ENCODE measurements at places on chromosomes 12 and 14.

DNA sequence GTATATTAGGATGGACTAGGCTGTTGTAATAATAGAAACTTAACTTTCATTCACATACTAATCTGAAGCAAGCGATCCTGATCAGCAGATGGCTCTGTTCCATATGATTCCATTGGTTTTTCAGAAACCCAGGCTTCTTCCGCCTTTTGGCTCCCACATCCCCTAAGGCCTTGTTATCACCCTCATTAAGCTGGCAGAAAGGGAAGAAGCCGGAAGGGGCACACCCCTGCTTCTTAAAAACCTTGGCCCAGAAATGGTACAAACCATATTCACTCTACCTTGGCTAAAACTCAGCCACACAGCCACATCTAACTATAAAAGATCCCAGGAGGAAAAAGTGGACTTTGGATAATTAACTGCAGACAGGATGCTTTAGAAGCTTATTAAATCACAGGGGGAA, 329.2 kb downstream of the PCNX1 start:
- DNase-seq: no peak

- no peak for DNase-seq
These were observed 11.0 kb upstream of the AEBP2 start for GRCh38 chr12:19428246-19428645.

DNA sequence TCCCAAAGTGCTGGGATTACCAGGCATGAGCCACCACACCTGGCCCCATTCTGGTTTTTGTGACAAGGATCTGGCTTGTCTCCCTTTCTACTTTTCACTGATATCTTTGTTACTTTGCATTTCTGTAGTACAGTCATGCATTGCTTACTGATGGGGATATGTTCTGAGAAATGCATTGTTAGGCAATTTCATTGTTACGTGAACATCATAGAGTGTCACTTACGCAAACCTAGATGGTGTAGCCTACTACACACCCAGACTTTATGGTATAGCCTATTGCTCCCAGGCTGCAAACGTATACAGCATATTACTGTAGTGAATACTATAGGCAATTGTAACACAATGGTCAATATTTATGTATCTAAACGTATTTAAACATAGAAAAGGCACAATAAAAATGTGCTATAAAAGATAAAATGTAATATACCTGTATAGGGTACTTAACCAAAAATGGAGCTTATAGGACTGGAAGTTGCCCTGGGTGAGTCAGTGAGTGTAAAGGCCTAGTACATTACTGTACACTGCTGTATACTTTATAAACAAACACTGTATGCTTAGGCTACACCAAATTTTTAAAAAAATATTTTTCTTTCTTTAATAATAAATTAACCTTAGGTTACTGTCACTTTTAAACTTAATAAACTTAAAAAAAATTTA, 16.0 kb downstream of the MRPL42 start:
- no peak for DNase-seq

GRCh38 chr12:101946233-101946611, 68.8 kb downstream of the DRAM1 start:
- no peak for DNase-seq

- no peak for DNase-seq
These were observed 93.6 kb upstream of the TMTC2 start for GRCh38 chr12:82593143-82593542.

GRCh38 chr14:61581955-61582615, 113.2 kb upstream of the HIF1A start:
- DNase-seq: no peak

- no peak for DNase-seq
These were observed 12.9 kb upstream of the SLC24A4 start for GRCh38 chr14:92309968-92310530.

DNA sequence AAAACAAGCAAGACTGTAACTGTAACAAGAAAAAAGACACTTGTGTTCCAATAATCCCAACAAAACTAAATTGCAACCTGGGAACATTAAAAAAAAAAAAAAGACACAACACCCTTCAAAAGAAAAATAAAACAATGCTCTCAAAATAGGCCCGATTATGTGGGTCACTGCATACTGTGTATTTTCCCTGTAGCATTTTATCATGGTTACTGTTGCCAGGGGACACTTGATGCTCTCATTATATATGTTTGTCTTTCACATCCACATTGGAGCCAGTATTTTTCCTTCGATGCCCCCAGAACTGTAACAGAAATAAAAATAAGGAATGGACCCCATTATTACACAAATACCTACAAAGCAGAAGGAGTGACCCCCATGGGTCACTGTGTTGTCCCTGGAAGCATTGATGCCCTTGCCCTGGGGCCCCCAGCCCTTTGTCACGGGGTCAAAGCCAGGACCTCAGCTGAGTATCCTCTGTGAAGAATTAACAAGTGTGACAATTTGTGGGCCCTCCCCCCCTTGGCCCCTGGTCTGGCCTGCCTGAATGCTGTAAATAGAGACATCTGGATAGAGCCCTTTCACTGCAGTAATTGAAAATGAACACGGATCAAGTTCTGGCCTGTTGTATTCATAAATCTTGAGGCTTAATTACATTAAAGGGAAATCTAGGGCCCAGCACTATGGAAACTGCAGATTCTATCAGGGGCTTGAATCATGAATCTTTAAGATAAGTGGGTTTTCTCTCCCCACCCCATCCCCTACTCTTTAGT, 72.8 kb downstream of the C12orf42 start:
- no peak for DNase-seq

DNA sequence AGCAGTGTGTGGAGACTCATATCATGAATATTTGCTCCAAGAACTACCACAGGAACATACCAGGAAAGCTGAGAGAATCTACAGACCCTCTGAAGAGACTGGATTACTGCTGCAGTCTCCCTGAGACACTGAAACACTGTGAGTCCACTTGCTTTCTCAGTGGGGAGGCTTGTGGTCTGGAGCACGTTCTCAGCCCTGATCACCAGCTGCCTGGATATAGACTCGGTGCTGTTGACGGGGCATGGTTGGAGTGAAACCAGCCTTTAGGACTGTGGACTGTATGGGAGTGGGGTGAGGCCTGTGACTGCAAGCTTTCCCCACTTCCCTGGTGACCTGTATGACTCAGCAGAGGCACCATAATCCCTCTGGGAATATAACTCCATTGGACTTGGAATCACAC, 525.8 kb upstream of the FBXO33 start:
- no peak for DNase-seq

- no peak for DNase-seq
These were observed 61.3 kb upstream of the RESF1 start for GRCh38 chr12:31897781-31898503.

- peak; percentile 72 for DNase-seq
These were observed 457 bp downstream of the SOCS2 start for GRCh38 chr12:93572712-93573551.

DNA sequence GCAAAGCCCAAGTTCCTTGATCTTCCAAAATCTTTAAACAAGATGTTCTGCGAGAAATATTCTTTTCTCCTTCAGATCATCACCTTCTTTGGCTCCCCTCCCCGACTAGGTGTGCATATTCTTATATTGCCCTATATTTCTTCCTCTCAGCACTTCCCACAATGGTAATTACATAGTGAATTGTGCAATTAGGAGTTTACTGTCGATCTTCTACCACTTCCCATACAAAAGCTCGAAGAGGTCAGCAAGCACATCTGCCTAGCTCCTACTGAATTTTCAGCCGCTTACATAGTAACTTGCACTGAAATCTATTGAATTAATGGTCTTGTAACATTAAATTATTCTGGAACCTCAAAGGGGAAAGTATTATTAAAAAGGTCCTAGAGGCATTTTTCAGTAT, 16.7 kb downstream of the OSBPL8 start:
- DNase-seq: no peak

DNA sequence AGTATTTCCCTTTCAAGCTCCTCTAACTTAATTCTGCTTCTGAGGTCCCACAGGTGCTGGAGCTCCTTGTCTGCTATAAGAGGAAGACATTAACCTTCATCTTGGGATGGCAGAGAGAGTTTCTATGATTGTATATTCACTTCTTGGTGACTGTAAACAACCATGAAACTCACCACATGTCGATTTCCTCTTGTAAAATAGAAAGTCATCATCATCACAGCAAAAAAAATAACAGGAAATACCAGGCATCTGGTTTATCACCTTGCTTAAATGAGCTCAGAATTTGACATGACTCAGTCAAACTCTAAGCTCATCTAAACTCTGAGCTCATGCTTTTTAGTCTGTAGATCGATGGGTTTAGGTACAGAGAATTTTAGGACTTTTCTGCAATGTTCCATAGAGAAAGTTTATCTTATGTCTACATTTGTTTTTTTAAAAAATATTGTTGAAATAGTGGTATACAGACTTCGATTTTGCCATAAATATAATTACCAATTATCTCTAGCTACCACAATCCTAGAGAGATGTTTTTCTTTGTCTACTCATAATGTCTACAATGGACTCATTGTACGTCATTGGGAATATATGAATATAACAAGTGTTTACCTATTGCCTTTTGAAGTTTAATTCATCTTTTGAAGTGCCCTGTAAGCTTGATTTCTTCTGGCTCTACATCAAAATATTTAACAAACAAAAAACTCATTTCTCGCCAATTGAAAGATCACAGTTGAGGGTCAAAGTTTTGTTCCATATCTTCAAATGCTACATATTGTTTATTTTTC, 58.4 kb downstream of the IGF1 start:
- DNase-seq: no peak

- DNase-seq: no peak
These were observed 19.9 kb downstream of the FUT8 start for GRCh38 chr14:65432361-65432948.

DNA sequence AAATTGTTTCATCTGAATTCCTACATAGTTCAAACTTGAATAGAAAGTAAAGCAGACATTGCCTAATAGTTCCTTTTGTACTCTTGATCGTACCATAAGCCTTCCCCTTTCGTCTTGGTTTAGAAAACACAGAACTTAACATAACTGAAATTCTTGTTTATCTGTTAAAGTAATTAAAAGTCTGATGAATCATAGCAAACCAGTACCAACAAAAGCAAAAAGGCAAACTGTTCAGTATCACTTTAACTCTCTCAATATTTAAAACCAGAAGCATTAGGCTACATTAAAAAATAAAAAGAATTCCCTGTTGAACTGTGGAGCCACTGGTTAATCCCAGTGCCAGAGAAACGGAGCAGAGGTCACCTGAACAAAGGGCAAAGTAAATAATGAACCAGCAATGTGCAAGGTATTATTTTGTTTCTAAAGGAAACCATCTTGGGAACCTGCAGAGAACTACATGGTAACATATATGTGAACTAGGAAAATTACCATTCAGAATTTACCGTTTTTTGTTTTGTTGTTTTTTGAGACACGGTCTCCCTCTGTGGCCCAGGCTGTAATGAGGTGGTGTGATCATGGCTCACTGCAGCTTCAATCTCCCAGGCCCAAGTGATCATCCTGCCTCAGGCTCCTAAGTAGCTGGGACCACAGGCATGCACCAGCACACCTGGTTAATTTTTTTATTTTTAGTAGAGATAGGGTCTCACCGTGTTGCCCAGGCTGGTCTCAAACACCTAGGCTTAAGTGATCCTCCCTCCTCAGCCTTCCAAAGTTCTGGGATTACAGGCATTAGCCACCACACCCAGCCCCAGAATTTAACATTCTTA, 17.1 kb upstream of the HIGD1C start:
- no peak for DNase-seq

GRCh38 chr12:8145754-8146441, 10.9 kb upstream of the ZNF705A start:
- peak; percentile 62 for DNase-seq

- DNase-seq: no peak
These were observed 751 bp upstream of the GPRC5A start for GRCh38 chr12:12890543-12891079.

DNA sequence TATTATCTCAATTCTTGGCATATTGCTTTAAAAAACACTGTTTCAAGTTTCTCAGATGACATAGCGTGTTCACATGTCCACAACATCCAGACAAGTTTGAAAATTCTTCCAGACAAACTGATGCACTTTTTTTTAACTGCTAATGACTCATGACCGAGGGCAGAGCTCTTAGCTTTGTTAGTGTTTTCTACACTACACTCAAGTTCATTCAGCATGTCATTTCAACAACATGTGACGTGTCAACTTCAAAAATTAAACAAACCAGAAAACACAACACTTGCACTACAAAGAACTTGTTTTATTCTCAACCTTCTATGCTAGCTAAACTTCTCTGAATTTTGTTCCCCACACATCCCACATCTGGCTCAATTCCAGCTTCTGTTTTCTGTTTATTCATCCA, 1186.3 kb upstream of the FLRT2 start:
- no peak for DNase-seq

GRCh38 chr14:28142400-28143015, 624.1 kb upstream of the FOXG1 start:
- DNase-seq: no peak
